GM06990 (cell line): ENCODE measurements at places on chromosomes 7 and 10.

- DNase-seq, result no peak
Observed at GRCh38 chr10:22560913-22561239, 153.5 kb downstream of the PIP4K2A start.

- no peak for DNase-seq
Observed at GRCh38 chr7:138538997-138539644, 79.1 kb downstream of the TRIM24 start.

GRCh38 chr10:102613286-102613685 lies 31.0 kb upstream of the TRIM8 start:
- no peak for DNase-seq

- no peak for DNase-seq
Observed at GRCh38 chr7:47715631-47716068, 133.7 kb upstream of the TNS3 start.

DNA sequence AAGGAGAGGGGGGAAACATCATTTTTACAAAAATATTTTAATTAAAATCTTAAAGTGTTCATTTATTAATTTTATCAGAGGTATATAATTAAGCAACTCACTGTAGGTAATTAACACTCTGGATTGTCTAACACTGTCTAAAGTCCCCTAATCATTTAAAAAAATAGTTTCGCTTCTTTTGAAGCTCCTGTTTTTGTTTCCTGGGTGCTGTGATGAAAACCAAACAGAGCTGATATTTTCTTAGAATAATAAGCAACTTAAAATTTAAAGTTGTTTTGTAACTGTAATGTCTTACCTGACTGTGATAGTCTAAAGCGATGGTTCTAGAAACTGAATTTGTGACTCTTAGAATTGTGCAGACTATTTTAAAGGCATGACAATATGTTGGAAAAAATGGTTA lies 961.0 kb downstream of the GATA3 start:
- no peak for DNase-seq
